ENCODE measurements at places on chromosomes 7 and 10.

DNA sequence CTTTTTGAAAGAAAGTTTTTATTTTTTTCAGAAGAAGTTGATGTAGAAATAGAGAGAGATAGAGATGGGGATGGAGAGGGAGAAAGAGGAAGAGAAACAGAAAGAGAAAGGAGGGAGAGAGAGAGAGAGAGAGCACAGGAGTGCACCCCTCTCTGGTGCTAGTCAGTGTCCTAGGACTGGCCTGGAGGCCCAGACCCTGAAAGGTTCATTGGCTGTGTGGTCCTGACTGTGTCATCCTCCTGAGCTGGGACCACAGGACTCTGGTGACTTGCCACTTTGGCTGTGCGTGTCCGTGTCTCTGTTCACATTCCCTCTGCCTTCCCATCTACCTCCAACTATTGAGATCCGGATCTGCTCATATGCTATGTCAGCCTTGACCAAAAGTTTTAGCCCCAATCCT lies 62.1 kb upstream of the SHH start:
- DNase-seq = no peak

DNA sequence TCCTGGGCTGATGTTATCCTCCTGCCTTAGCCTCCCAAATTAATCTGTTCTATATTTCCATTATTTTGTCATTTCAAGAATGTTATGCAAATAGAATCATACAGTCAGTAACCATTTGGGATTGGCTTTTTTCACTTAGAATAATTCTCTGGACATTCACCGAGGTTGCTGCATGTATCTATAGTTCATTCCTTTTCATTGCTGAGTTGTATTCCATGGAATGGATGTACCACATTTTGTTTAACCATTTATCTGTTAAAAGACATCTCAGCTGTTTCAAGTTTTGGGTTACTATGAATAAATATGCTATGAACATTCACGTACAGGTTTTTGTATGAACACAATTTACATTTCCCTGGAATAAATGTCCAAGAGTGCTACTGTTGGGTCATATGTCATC lies 44.9 kb downstream of the ARHGAP21 start:
- no peak for DNase-seq

- DNase-seq = no peak
These were observed 80.0 kb upstream of the DNAAF5 start for GRCh38 chr7:646487-646886.

DNA sequence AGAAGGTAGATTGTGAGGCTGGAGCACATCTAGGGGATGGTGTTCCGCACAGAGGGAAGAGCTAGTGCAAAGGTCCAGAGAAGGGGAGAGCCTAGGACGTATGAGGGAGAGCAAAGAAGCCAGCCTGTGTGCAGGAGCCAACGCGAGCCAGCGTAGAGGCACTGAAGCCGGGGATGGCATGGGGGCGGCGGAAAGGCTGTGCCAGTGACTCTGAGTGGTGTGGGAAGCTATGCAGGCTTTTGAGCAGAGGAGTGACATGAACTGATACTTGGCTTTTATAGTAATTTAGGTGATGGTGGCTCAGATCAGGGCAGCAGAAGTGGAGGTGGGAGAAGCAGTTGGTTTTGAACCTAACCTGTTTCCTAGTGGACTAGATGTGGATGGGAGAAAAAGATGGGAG lies 65.8 kb downstream of the ATXN7L1 start:
- no peak for DNase-seq

DNA sequence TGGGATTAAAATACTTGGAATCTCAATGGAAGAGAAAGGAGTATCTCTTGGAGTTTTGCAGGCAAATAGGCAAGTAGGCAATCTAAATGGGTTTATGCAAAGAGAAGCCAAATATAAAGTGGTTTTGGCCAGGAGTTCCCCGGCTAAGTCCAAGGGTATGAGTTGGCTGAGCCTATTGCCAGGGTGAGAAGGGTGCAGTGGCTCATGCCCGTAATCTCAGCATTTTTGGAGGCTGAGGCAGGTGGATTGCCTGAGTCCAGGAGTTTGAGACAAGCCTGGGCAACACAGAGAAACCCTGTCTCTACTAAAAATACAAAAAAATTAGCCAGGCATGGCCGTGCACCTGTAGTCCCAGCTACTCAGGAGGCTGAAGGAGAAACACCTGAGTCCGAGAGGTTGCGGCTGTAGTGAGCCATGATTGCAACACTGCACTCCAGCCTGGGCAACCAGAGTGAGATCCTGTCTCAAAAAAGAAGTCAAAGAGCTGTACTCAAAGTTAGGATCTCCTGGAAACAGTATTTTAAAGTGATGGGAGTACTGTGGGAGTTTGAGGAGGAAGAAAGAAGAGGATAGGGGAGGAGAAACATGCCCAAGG lies 130.4 kb upstream of the RAB18 start:
- no peak for DNase-seq

DNA sequence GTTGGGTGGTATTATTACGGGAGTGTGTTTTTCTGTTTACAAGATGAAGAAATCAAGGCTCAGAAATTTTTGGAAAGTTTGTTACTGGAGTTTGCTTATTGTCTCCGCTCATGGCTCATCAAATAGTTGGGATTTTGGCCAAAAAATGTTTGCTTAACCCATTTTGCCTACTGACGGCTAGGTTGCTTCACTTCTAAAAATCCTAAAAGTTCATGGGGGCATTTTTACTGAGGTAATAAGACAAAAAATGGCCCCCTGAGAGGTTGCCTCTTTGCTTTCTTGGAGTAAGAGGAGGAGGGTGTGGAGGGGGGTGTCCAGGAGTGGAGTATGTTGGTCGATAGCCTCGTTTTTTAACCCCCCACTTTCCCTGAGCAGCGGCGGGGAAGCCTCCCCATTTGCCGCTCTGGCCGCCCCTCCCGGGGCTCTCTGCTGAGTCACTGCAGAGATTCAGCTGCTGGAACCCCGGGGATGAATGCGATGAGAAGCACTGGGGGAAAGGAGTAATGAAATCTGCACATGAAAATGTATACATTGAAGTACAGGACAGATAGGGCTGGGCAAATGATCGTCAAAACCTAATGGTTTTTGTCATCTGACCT lies 1.5 kb downstream of the MEST start:
- DNase-seq = no peak
